Glomerular endothelial cell (primary cell): ENCODE measurements at places on chromosomes 12 and 14. TPM values are rescaled to one million over a fixed set of nuclear protein-coding genes. Genes with fewer than 3 reads are reported as not detected.

Gene C14orf93
- total RNA-seq, result 5.6 and 6.6 TPM in 2 replicates

Gene PSMC1
- 137 and 156 TPM in 2 replicates for total RNA-seq

- no peak for DNase-seq
Observed at GRCh38 chr12:131466306-131466705, 244.6 kb upstream of the SFSWAP start.

- DNase-seq, result no peak
Observed at GRCh38 chr12:95859344-95859816, 628 bp downstream of the SNRPF start.

DNA sequence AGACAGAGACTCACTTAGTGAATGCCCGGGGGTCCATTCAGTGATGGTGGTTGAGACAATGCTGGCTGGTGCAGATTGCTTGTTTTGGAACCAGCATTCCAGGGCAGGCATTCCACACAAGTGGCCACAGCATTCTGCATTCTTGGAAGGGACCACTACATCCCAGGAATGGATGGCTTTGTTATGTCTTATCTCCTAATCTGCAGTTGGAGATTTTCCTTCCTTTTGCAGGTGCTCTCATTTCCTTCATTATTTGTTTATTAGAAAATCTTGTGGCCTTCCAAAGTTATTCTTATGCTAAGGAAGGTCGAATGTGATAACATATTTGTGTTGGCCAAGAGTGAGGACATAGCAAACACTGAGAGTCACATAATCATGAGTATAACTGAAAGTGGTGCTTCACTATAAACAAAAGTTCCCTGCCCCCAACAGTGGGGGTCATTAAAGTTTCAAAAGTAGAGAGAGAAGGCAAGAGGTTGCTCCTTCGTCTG is 66.0 kb downstream of the BMP4 start:
- peak; percentile 90 for DNase-seq

- DNase-seq, result no peak
Observed at GRCh38 chr12:39441963-39442830, 723 bp downstream of the KIF21A start.

DNA sequence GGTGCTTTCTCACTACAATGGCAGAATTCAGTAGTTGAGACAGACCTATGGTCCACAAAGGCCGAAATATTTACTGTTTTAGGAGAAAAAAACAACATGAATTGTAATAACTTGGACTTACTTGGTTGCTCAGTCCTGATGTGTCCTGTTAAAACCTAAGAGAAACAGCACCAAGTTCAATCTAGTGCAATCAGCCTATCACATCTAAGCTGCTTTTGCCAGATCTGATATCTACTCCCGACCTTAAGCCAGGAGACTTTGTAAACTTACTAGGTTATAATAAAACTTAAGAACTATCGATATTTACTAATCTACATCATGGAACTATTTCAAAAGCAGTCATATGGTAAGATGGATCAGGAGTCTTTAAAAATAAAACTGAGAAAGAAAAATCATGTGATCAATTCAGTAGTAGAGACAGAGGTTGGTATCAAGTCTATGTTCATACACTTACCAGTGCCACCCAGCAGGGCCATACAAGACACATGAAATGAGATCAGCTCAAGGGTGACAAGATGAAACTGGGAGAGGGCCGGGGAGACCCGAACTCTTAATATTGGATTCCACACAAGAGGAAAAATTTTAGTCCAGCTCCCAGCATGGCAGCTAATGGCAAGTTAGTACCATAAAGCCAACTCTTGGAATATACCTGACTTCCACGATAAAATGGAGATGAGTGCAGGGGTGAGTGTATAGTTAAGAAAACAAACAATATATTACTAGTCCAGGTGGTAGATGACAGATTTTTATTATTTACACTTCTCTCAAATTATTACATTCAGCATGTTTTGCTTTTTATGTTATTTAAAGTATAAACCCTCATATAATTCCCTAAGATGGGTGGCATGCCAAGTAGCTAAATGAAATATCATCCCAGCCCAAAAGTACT is 27.5 kb downstream of the NUDT4 start:
- no peak for DNase-seq

DNA sequence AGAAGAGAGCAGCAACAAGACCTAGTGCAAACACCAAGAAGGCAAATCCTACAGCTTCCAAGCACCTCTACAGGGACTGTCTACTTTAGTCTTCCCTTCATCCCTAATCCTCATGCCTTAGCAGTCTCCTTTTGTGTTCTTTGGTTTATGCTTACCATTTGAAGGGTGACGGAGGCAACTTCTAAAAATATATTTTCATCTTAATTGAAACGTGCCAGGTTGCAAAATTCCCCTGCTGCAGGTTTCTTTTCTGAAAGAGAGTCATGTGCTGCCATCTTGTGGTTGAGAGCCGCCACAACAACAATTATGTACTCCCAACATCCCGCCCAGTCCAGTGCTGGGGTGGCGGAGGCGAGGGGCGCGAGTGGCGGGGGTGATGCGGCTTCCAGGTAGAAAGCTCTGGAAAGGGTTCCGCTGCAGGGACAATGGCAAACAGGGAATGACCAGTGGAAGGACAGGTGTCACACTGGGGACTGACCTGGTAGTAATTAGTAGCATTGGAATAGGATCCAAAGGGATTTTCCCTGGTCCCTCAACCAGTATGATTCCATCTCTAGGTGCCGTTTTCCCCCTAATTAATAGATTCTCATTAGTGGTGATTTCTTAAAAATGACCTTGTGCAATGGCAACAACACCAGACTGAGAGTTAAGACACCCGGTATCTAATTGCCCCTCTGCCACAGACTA is 80.3 kb upstream of the GNG2 start:
- peak; percentile 29 for DNase-seq
